Esophagus mucosa (tissue), 1 donor: ENCODE measurements at places on chromosomes 11 and 22. TPM values are rescaled to one million over a fixed set of nuclear protein-coding genes. Genes with fewer than 3 reads are reported as not detected.

Gene CBLIF
- not detected for total RNA-seq

Gene MDK
- 40.9 TPM for total RNA-seq

Gene SLC22A12
- not detected for total RNA-seq

Gene BRSK2
- total RNA-seq = 0.08 TPM

DNA sequence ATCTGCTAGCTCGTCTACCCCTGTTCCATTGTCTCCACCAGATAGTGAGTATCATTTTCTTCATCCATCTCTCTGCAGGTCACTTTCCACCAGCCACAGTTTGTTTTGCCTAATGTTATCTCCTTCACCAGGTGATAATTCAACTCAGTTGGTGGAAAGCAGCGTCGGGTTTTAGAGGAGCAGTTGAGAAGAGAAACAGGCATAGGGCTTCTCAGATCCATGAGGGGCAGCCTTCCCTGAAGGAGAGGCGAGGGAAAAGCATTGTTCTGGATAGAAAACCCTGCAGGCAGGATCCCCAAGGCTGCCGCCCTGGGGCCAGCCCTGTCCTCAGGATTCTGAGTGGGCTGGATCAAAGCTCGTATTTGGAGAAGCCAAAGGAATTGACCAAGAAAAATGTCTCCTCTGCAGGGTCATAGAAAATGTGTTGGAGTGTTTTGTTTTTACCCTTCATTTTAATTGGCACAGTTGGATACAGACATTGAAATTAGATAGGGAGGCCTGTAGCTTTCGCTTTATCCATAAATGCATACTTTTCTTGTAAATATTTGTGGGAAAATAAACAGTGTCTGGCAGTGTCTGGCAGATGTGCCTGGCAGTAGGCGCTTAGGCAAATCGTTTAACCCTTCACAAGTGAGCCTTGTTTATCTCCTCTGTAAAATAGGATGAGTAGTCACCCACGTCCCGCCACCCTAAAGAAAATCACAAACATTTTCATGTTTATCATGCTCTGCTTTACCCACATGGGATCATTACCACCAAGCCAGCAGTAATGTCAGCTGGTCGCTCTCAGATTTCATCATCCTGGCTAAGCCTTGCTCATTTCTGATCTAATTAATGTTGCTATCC lies 73.4 kb upstream of the TTC12 start:
- ATAC-seq = no peak

DNA sequence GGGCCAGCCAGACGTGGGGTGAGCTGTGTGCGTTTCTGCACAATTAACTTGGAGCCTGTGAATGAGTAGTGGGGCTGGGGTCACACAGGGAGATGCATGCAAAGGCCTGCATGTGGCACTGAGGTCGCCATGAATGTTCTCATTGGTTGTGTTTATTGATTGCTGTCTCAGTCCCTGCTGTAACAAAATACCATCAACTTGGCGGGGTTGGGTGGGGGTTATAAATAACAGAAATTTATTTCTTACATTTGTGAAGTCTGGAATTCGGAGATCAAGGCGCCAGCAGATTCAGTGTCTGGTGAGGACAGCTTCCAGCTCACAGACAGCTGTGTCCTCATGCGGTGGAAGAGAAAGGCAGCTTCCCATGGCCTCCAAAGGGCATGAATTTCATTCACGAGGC lies 29.3 kb upstream of the PHF21B start:
- ATAC-seq = no peak

DNA sequence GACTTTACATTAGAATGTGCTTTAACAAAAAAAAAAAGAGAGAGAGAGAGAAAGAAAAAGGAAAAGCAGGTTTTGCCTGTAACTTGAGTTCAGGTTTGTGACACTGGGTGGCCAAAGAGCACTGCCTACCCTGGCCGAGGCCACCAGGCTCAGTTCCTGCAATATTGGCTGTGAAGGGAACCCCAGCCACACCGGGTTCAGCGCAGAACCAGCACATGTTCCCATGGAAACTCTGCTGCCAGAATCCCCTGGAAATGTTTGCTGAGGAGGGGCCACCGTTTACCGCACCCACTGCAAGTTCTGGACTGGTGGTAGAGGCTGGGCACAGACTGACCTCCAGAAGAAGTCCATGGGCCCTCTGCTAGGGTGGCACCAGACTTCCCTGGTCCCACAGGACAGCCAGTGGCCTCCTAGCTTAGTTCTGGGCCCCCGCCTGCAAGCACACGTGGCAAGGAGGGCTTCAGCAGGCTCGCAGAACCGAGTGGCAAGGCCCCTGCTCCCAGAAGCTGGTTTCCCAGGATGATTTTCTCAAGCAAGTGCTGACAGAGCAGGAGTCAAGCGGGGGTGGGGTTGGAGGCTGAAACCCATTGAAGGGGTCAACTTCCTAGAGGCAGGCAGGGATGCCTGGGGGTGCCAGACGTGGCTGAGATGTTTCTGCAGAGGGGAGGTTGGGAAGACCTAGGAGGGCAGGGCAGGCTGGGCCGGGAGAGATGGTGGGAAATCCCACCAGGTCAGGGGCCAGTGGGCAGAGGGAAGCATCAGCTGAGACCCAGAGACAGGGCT lies 51.2 kb downstream of the NFAM1 start:
- no peak for ATAC-seq

GRCh38 chr11:105582497-105582896 lies 27.4 kb upstream of the GRIA4 start:
- no peak for ATAC-seq

- ATAC-seq = no peak
Observed at GRCh38 chr11:73359341-73359740, 16.9 kb upstream of the RELT start.

DNA sequence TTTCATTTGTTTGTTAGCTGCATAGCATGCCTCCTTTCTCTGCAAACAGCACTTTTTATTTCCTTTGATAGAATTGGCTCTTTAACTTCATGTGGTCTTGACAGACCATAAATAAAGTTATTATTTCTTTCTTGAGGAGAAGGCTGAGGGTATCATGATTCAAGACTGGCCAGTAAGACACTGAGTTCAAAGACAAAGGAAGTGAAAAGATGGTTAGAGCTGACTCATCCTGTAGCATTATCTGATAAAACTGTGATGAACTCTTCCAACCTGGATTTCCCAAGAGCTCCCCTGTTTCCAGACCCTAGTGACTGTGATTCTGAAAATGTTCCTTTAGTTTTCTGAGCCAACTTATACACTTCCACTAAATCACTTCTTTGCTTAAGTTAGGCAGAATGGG lies 179.3 kb upstream of the FAT3 start:
- ATAC-seq = no peak

DNA sequence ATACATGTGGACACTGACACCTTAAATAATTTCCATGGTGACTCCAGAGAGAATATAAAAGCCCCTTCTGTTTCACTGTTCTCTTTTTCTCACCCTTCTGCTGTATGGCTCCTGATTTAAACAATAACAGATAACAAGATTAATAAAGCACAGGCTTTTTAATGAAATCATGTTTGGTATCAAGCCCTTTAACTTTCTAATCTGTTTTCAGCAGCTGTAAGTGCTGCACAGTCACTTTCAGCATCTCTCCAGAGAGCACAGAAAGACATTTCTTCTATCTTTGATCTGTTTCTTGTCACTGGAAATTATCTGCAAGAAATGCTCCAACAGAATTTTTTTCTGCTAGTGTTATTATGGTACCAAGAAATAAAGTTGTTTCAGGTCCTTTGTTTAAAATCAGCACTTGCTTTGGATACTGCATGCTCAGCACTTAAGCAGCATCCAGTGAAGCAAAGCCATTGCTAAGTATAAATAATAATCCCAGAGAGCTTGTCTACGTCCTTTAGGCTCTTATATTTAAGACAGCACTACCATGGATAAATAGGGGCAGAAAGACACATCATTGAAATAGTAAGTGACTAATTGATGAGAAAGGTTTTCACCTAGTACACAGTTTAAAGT lies 134.2 kb upstream of the CARD18 start:
- ATAC-seq = no peak

DNA sequence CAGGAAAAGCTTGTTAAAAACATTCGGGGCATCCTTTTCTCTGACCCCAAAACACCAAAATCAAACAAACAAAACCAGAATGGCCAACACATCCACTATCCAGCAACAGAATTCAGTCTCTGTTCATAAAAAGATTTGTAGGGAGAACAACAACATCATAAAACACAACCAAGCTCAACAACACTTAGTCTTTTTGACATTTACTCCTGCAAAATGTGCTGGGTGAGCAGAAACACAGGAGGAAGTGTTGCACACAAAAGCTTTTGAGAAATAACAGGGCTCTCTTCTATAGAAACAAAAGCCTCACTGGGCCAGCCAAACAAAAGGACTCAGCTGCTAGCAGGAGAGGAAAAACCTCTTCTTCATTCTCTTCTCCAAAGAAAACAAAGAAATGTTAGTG lies 736.0 kb upstream of the CCDC90B start:
- no peak for ATAC-seq

- ATAC-seq = no peak
Observed at GRCh38 chr11:113638376-113638775, 67.7 kb downstream of the TMPRSS5 start.

- peak; percentile 63 for ATAC-seq
Observed at GRCh38 chr22:30396871-30397655, at the start of gene SEC14L2. TSS of gene SEC14L2 (plus strand) at chr22:30397018. CDS start at chr22:30397117, 99 bp downstream.

DNA sequence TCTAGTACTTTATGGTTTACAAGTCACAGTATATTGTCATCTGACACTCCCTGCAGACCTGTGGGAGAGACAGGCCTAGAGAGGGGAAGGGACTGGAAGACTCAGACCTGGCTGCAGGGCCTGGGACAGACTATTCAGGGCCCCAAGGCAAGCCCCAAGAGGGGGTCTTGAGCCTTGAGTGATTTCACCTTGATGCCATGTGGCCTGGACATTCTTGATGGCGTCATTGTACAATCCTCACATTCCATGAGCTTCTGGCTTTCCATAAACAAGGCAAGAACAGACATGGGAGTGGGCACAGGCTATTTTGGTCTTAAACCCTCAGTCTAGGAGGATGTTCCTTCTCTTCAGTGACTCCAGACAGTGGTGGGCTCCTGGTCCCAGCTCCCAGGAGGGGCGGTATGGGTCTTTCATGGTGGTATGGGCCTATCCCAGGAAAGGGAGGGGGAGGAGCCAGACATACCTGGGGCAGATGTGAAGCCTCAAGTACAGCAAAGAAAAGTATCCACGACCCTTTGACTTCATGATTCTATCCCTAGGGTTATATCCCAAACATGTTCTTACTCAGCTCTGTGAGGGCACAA lies 1.8 kb upstream of the TBC1D10A start:
- ATAC-seq = no peak

DNA sequence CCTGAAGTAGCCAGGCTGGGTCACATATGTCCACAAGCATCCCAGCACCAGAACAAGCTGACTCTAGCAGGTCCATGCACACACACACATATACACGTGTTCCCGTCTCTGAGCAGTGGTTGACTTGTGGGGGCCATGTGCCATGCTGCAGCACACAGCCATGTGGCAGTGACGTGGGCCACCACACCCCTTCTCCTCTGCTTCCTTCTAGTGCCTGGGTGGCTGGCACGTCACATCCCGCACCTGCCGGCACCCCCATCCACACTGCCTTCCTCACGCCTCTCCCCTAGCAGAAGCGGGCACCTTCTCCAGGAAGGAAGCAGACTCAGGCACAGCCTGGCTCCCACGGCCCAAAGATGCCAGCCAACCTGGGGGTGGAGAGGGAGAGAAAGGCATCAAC lies 9.5 kb downstream of the SYT7 start:
- no peak for ATAC-seq

DNA sequence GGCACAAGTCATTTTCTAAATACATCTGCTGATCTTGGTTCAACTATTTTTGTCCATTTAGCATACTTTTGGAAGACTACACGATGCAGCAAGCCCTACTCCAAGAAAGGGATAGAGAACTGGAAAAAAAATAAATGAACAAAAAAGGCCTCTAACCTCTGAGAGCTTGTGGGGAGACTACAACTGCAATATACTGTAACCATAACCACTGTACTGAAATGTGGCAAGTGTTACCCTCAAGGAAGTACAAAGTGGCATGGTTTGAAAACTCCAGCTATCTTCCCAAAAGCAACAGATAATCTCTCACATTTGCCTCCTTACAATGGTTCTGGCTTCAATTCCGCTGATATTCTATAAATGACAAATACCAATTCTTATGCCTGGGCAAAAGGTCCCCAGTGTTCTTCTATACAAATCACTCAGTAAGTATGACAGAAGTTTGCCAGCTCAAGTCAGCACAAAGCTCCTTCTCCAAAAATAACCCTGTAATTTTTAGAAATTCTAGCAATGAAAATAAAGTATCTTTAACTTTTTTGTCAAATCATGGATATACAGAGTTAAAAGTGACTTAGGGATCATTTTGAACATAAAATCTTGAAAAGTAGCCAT lies 22.9 kb downstream of the AMBRA1 start:
- no peak for ATAC-seq

DNA sequence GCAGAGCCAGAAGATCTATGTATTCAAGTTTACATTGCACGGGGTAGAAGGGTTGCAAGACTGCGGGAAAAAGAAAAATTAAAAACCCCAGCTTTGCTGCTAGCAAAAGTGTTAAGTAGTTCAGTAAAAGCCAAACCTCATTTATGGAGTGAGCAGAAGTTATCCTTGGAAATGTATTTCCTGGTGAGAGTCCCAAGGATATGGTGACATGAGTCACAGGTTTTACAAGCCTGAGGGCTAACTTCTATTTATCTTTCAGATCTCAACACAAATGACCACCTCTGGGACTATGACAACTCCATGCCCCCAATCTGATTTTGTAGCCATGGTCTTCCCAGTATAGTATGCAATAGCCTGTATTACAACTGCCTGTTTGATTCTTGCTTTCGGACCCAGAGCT lies 26.1 kb downstream of the ABTB2 start:
- ATAC-seq = no peak

GRCh38 chr11:45243967-45244366 lies 42.2 kb downstream of the SYT13 start:
- ATAC-seq = no peak

DNA sequence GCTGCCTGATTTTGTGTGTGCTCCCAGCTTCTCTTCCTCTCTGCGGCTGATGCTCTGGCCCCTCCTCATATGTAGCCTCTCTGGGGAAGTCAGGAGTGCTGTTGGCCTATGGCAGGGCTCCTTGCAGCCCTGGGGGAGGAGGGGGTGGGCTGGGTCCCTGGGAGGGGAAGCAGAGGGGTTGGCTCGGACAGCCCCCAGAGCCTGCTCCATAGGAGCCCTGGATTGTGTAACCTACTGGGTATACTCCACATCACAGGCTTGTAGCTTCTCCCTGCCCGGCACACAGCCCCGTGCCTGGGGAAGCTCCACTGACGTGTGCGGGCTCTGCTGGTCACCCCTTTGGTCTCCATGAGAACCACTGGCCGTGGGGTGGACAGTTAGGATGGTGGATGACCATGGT lies 113.8 kb downstream of the ST3GAL4 start:
- no peak for ATAC-seq

DNA sequence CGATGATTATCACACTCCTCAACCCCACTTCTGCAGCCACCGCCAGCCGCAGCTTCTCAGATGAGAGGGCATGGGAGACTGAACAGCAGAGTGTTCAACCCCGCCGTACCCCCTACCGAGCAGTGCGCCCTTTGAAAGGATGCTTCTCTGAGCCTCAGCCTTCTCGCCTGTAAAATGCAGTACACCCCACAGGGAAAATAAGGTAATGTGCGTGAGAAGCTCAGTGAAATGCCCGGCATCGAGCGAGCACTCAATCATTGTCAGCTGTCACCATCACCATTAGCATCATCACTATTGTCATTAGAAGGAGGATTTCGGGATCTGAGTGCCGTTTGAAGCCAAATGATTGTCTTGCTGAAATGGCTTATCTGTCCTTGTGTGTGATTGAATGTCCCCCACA lies 13.6 kb downstream of the TRIM29 start:
- ATAC-seq = no peak
